ENCODE measurements at places on chromosomes 3 and 15. TPM values are rescaled to one million over a fixed set of nuclear protein-coding genes. Genes with fewer than 3 reads are reported as not detected.

KLF13 gene
- 107 TPM for polyA plus RNA-seq

LRIG1 gene
- 10.9 TPM for polyA plus RNA-seq

GOLGA8T gene
- 0.07 TPM for polyA plus RNA-seq

HHATL gene
- 3.7 TPM for polyA plus RNA-seq

ISLR2 gene
- polyA plus RNA-seq: 0.98 TPM

DUOX2 gene
- 0.37 TPM for polyA plus RNA-seq

MAP1A gene
- polyA plus RNA-seq: 3.6 TPM

All from thymus (tissue), 14 donors.